Activated T-cell treated with anti-CD3 and anti-CD28 coated beads, Interleukin-2, amount 50 U/mL, for 24 hours (primary cell): ENCODE measurements at places on chromosomes 7 and 10.

DNA sequence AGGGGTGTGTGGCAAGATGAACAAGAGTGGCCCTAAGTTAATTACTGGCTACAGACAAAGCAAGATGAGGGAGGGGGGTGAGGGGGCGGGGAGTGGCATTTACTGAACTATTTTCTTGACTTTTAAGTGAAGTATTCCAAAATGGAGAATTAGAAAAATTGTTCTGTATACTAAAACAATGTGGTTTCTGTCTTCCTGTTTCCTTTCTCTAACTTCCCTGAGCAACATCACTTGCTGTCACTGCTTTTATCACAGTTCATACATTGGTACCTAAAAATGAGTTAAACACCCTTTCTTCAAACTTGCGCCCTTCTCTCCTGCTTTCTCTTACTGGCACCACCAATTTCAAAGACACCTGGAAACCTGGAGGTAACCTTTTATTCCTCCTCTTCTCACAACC, 21.6 kb downstream of the PDZD8 start:
- no peak for DNase-seq

DNA sequence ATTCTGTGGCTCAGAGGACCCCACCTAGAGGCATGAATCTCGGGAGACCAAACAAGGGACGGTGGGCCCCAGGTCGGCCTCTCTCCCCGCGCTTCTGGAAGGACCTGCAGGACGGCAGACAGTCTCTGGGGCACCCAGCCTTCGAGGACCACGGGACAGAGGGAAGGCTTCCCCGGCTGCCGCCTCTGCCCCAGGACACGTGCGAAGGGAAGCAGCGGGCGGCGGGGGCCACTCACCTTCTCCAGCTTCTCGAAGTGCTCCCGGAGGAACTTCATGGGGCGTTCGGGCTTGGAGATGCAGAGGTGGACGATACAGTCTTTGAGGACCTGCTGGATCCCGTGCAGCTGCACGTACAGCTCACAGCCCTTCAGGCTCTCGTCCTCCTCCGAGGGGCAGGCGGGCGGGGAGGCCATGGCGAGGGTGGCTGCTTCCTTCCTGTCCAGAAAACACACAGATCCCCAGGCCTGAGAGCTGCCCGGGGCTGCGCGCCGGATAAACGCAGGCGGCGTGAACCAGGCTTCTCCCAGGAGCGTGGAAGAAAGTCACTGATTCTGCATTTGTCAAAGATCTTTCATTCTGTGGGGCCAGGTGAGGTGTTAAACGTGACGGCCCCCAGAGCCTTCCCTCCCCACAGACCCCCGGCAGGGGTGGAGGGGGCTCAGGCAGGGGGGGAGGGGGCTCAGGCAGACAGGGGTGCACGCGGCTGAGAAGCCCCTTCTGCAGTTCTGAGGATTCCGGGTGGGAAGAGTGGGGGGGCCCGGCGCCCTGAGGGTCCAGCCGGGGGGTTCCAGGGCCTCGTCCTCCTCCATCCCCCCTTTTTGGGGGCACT, 15.2 kb upstream of the DNAAF5 start:
- DNase-seq: peak; percentile 32

DNA sequence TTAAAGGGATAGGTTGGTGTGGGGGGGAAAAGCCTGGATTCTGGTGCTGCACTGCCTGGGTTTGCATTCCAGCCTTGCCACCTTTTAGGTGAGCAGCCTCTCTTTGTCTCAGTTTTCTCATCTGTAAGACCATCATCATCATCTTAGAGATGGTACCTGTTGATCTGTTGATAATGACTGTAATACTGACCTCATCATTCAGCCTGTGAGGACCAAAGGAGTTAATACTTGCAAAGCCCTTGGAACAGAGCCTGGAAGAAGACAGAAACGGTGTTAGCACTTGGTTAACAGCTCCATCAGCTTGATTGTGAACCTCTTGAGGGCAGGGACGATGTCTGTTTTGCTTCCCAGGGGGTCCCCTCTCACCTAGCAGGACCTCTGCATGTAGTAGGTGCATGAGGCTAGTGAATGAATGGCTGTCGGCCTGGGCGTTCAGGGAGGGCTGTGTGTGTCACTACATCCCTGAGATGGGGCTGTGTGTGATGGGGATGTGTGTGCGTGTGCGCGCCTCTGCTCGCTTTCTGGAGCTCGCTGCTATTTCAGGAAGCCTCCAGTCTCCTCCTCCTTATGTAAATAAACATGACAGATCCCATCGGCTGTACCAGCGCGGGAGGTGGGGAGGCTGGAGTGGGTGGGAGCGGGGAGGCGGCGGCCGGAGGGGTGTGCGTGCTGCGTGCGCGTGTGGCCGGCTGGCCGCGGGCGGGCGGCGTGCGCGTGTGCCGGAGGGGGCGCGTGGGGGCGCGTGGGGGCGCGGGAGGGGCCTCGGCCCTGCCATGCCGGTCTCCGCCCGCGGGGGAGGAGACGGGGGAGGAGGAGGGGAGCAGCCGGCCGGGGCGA, 61.2 kb downstream of the NEURL1 start:
- DNase-seq: peak; percentile 38

DNA sequence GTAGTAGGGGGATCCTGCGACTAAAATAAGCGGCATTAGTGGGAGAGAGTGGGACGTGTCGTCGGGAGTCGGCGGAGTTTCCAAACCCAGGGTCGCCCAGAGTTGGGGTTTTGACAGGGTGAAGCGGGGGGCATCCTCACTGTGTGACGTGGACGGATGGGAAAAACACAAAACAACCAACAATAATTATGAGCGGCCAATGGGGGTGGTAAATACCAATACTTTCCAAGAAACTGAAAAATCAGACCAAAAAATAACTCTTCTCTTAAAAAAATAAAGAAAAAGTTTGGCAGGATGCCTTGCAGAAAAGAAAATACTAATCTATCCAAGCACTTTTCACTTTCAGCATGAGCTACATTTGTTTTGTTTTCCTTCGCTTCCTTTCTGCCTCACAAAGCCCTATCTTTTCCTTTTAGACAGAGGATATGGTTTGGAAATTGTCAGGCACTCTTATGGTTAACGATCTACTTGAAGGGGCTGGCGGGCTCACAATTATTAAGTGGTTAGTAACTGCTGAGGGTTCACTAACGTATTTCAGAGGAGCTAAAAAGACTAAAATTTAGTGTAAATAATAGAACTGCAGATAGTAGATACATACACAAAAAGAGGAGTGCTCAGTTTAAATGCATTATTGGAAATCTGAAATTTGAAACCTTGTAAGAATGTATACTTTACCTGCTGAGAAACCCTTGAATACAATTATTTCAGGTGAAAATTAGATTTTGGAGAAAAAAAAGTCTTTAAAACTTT, 802 bp upstream of the CDK6 start:
- no peak for DNase-seq

DNA sequence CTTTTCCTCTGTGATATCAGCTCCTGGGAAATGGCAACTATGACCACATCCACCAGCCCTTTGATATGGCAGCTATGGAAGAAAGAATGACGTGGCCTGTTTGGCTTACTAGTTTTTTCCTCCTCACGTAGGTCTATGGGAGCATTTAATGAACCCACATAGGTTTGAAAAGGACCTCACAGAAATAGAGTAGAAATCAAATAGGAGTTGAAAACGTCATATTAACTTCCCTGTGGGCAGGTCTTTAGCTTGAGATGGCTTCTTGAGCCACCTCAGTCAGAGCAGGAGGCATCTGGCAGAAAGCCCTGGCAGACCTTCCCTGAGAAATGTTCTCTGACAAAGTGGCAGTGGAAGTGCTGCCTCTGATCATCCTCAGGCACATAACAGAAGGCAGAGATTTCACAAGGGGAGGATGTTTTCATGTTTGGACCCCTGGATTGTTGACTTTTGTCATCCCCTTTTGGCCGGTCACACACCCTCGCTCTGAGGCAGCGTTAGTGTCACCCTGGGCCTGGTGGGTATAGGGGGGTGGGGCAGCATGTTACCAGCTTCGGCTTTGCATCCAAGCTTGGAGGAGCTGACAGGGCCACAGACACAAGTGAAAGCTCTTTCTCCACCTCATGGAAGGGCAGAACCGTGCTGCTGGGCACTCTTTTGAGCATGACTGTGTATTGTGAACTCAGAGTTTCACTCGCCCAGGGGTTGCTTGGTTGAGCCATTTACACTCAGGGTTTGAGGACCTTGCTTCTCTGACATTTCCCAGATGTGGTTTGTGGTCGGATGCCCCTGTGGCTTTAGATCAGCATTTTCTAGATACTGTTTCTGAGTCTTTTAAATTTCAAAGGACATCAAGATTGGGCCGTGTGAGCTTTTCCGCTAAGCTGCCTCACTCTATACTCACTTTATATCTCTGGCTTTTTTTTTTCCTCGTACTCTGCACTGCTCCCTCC, 184.2 kb downstream of the STK31 start:
- DNase-seq: peak; percentile 41

DNA sequence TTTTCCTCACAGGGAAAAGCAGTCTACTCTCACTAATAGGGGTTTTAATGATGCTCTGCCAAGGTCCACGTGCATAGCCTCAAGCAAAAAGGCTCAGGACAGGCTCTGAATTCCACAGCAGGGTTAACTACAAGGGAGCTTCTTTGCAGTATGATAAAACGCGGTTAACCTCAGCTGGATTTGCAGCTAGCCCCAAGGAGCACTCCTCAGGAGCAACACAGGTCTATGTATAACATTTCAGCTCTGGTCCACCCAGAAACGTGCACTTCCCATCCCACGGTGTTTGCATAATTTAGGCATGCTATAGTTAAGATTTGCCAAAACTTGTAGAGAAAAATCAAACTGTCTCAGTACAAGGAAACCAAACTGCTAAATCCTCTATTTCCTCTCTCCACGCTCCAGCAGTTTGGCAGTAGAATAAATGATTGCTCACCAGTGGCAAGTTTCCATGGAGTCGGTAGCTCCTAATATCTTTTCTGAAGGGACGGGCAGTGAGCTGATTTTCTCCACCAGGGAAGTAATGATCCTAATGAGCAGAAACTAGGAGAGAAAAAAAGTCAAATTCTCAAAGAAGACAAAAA, 13.1 kb upstream of the ASB4 start:
- DNase-seq: no peak
